Cortex of kidney (tissue), 1 donor: ENCODE measurements at places on chromosomes 7 and 10.

- no peak for DNase-seq
Observed at GRCh38 chr10:72733989-72734388, 42.0 kb downstream of the MCU start.

DNA sequence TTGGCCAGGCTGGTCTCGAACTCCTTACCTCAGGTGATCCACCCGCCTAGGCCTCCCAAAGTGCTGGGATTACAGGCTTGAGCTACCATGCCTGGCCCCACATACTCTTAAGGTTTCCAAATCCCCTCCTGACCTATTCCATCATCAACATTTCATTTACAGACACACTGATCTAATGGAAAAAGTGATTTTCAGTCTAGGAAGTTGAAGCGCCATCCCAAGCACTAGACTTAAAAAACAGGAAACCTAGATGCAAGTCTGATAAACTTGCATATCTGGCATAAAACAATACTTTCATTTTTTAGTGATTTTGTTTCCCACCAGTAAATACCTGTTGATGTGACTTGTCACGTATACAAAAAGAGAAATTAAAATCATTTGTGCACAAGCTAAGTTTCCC lies 44.0 kb downstream of the DNMBP start:
- DNase-seq: no peak

- no peak for DNase-seq
Observed at GRCh38 chr10:95756809-95757684, 1.1 kb downstream of the ENTPD1 start.

- DNase-seq: no peak
Observed at GRCh38 chr10:75397496-75398199, 3.9 kb downstream of the ZNF503 start.

GRCh38 chr10:44902941-44903545 lies 8.1 kb upstream of the TMEM72 start:
- no peak for DNase-seq

DNA sequence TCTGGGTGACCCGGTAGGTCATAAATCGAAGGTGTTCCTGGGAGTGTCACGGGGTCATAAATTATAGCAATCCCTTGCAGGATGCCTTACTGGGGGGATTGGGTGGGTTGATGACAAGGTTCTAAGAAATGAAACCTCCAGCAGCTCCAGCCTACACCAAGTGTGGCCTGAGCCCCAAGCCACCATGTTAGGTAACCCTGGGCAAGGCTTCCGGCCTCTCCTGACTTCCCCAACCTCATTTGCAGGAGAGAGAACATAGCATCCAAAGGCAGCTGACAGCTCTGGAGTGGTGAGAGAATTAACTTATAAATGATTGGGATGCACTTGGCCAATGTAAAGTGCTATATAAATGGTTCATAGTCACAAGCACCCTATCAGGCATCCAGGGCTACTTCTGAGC lies 52.8 kb upstream of the TMEM273 start:
- no peak for DNase-seq

GRCh38 chr7:42167206-42167605 lies 69.8 kb downstream of the GLI3 start:
- DNase-seq: no peak

- DNase-seq: no peak
Observed at GRCh38 chr10:22527520-22527919, 182.2 kb downstream of the SPAG6 start.

DNA sequence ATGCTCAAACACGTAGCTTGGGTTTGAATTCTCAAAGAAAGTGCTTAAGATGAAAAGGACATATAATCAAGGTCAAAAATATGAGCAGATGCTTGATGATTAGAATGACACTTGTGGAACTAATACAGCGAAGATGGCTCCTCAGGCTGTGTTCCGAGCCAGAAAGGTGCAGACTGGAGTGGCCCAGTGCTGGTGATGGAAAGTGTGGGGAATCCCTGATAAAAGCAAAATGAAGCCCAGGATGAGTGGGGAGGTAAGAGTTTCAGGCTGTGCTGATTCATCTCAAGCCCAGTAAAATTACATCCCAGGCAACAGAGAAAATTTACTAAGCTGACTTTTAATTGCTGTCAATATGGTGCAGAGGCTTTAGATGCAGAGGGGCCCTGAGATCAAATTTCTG lies 77.8 kb upstream of the IKZF1 start:
- no peak for DNase-seq

GRCh38 chr10:75528392-75528791 lies 97.0 kb downstream of the LRMDA start:
- DNase-seq: no peak

GRCh38 chr7:151590071-151590849 lies 70.6 kb upstream of the RHEB start:
- DNase-seq: no peak

DNA sequence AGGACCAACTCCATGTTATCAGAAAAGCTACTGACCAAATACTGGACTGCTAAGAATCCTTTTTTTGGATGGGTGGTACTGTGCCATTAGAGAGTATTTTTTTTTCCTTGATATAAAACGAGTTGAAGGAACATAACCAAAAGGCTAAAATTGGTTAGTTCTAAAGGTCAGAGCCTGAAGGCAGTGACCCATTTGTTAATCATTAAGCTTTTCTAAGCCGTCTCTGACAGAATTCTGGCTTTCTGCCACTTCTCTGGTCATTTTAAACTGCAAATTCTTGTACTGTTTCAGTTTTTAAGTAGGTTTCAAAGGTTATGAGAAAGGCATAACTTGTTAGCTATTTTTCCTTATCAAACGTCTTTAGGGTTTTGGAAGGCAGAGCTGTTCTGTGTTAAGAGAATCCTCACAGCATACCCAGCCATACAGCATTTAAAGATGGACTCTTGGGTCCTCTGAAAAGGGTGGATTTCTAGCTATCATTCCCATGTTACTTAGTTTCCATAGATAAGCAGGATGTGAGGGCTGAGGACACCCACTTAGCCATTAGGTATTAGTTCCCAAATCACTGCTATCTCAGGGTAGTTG lies 196.8 kb downstream of the RNLS start:
- DNase-seq: no peak

DNA sequence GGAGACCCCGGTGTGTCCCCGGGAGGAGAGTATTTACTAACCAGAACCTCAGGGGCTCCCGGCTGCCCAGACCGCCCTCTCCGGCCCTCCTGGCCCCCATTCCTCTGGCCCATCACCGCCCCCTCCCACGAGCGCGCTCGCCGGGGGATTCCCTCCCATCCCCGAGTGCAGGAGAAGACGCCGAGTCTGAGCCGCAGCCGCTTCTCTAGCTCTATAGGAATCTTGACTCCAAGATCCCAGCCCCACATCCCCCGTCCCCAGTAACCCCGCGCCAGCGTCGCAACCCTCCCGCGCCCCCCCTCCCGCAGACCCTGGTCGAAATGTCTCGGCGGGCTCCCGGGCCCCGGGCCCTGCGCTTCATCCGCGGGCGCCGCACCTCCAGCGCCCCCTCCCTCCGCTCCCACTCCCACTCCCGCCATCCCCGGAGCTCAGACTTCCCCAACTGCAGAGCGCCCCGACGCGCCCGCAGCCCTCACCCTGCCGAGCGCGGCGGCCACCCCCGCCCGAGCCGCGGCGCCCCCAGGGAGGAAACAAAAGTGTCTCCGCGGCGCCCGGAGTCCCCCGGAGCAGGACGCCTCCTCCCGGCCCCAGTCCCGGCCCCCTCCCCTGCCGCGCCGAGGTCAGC lies 541 bp downstream of the ELMO1 start:
- DNase-seq: peak; percentile 14
